Activated gamma-delta T cell (primary cell): ENCODE measurements at places on chromosomes 1 and 21.

GRCh38 chr1:2831596-2832212 lies 30.2 kb upstream of the TTC34 start:
- no peak for DNase-seq

DNA sequence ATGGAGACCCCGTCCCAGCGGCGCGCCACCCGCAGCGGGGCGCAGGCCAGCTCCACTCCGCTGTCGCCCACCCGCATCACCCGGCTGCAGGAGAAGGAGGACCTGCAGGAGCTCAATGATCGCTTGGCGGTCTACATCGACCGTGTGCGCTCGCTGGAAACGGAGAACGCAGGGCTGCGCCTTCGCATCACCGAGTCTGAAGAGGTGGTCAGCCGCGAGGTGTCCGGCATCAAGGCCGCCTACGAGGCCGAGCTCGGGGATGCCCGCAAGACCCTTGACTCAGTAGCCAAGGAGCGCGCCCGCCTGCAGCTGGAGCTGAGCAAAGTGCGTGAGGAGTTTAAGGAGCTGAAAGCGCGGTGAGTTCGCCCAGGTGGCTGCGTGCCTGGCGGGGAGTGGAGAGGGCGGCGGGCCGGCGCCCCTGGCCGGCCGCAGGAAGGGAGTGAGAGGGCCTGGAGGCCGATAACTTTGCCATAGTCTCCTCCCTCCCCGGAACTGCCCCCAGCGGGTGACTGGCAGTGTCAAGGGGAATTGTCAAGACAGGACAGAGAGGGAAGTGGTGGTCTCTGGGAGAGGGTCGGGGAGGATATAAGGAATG lies 505 bp downstream of the LMNA start:
- DNase-seq = no peak

DNA sequence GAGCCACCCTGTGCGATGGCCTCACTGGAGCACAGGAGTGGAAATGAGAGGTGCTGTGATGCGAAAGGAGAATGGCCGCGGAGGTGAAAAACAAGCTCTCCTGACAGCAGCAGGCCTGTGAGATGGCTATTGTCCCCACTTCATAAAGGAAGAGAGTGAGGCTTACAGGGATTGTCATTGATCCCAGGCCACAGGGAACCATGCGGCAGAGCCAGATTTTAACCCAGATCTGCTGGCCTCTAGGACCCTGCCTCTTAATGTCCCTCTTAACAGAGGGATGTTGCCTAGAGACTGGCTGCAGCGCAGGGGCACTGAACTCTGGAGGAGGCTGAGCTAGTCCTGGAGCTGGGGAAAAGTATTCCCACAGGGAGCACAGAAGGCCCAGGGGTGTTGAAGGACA lies 3.1 kb upstream of the SYTL1 start:
- no peak for DNase-seq

DNA sequence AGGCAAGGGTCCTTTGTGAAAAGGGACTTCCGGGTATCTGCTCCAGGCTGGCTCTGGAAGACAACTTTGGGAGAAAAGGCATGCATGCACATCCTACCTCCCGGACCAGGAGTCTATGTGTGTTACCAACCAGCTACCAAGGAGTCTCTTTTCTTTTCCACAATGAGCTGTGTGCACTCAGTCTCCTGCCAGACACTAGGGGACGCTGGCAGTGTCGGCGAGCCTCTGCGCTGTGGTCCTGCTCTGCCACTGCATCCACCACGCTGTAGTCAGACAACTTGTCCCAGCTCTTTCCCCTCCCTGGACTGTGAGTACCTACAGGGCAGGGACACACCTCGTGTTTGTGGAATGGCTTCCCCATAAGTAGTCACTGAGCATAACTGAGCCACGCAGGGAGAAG lies 5.1 kb upstream of the SSR2 start:
- no peak for DNase-seq

GRCh38 chr21:44927587-44928461 lies 7.1 kb upstream of the ITGB2 start:
- peak; percentile 80 for DNase-seq

- DNase-seq = no peak
Observed at GRCh38 chr1:6037338-6037762, 8.3 kb upstream of the KCNAB2 start.

- no peak for DNase-seq
Observed at GRCh38 chr1:227923353-227924167, 24.2 kb downstream of the WNT9A start.

DNA sequence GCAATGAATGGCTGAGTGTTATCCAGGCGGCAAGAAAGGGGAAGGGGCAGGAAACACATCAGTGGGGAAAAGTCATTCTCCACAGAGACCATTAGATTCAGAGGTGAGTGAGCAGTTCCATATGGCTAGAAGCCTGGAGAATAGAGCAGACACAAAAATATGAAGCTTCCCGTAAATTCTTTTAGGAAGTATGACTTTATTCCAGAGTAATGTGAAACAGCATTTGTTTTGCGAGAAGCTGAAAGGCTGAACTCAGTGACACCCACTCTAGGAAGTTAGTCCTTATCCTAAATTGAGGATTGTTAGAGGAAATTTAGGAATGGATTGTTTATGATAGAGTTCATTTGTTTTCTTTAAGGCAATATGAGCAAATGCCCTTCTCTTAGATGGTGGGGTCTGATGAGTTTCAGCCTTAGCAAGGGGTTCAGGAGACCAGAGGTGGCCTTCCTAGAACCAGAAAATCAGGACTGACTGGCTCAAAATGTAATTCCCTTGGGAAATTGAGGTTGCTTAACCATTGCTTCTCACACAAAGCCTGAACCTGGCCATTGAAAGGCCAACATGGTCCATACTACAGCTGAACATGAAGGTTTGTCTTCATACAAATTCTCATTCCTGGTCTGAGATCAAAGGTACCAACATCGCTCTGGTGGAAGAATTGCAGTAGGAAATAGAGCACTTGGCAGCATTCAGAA lies 167.5 kb downstream of the TPR start:
- DNase-seq = no peak

- no peak for DNase-seq
Observed at GRCh38 chr1:25126562-25126961, 105.7 kb downstream of the SYF2 start.

- DNase-seq = no peak
Observed at GRCh38 chr1:217393896-217394295, 237.0 kb downstream of the GPATCH2 start.

DNA sequence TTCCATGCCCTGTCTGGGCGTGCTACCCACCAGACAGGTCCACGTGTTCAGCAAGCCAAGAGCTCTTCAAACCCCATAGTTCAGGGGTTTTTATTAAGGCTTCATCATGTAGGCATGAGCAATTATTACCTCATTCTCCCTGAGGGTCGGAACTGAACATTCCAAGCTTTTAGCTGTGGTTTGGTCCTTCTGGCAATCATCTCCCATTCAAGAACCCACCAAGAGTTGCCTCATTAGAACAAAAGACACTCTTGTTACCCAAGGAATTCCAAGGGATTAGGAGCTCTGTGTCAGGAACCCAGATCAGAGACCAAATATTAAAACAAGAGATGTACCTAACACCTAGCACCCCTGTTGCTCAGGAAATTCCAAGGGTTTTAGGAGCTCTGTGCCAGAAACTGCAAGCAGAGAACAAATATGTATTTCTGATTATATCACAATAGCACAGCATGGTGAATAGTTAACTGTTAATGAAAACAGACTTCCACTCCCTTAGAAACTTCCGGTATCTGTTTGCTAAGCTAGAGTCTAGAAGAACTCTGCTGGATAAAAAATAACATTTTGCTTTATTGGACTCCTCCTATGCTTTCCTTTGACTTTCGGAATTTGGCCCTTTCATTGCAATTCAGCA lies 201.2 kb upstream of the L1TD1 start:
- no peak for DNase-seq
